ENCODE measurements at places on chromosomes 5 and 9. TPM values are rescaled to one million over a fixed set of nuclear protein-coding genes. Genes with fewer than 3 reads are reported as not detected.

KCTD16 gene
- 0.07 TPM for total RNA-seq

HAPLN1 gene
- total RNA-seq = not detected

SHISAL2B gene
- not detected for total RNA-seq

NR5A1 gene
- not detected for total RNA-seq

PCDHA3 gene
- total RNA-seq = 0.18 TPM

CBY3 gene
- total RNA-seq = 0.26 TPM

CDH6 gene
- total RNA-seq = 0.11 TPM

MAP1B gene
- total RNA-seq = 155 TPM

NR4A3 gene
- 0.07 TPM for total RNA-seq

SLC45A2 gene
- total RNA-seq = 0.13 TPM

GRCh38 chr9:77793849-77794248, 145.7 kb upstream of the GNA14 start:
- peak; percentile 19 for DNase-seq

DNA sequence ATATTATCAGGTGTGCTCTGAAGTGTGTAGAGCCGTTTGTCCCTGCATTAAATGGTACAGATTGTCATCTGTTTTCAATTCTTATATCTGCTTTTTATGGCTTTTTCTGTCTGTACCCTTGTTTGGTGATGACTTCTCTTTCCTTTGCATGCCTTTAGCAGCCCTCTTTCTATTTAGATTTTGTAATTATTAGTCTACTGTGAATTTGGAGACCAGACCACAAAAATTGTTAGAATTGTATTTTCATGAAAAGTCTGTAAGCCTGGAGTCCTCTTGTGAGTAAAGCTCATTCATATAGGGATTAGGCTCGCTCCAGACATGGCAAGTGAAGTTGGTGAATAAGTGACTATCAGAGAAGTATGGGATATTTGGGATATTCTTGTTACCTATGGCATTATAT, 41.7 kb downstream of the NFX1 start:
- no peak for DNase-seq

- no peak for DNase-seq
Observed at GRCh38 chr5:79666758-79667157, 22.9 kb upstream of the CMYA5 start.

DNA sequence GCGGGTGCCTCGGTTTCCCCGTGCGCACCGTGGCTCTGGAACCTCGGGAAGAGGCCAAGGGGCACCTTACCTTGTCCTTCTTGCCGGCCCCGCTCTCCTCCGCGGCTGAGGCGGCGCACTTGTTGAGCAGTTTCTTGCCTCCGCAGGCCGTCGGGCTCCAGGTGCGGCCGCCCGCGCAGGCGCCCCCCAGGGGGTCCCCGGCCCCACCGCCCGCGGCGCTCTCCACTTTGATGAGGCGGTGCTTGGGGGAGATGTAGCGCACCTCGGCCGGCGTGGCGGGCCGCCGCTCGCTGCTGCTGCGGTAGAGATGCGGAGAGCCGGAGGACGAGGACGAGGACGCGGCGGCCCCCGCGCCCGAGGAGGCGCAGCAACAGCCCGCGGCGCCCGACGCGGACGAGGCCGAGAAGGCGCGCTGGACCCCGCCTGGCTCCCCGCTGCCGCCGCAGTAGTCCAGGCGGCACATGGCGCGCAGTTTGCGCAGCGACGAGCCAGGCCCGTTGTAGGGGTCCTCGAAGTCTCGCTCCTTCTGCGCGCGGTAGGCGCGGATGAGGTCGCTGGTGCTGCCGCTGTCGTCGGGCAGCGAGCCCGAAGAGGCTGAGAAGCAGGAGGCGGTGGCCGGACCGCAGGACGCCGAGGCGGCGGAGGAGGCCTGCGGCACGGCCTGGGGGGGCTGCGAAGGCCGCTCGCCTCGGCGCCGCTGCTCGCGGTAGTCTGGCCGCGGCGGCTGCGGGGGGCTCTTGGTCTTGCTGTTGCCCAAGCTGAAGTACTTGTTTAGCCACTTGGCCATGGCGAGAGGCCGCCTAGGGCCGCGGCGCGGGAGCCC, 957 bp downstream of the SHB start:
- DNase-seq = no peak

- no peak for DNase-seq
Observed at GRCh38 chr9:6930827-6931226, 173.1 kb downstream of the KDM4C start.

DNA sequence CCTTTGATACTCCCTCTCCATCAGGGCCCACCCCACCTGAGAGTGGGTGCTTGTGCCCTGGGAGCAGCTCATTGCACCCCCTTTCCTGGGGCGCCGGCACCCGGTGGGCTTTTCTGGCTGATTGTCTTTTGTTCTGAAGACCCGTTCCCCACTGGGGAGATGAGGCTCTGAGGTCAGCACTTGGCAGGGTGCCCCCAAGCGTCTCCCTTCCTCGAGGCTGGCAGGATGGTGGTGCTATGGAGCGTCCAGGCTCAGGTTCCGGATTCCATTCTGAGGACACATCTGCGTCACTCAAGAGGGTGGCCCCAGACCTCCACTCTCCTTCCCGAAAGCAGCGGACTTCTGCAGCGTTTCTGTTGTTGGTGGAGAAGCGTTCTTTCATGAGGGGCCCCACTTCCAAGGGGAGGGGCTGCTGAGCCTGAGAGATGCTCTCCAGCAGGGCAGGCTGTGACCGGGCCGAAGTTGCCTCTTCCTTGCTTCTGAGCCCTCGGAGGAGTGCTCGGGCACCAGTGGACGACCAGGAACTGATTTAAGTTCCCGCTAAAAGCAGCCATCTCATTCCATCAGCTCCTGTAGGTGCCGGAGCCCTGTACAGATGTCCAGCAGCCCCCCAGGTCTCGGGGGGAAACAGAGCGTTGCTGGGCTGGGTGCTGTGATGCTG, 42.2 kb downstream of the COL5A1 start:
- DNase-seq = no peak

- no peak for DNase-seq
Observed at GRCh38 chr5:1155191-1156032, 43.5 kb upstream of the SLC12A7 start.

DNA sequence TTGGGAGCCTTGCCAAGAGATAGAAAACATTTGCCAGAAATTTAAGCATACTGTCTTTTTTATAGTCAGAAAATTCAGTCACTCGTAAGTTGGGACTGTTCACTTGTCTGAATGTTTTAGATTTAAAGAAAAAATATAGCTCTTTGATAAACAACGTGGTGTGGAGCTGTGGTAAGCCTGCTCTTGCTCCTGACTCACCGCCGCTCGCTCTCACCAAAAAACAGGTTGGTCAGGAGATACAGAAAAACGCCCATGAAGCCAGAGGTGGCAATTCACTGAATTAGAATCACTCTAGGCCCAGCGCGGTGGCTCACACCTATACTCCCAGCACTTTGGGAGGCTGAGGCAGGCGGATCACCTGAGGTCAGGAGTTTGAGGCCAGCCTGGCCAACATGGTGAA, 6.2 kb downstream of the LNPEP start:
- DNase-seq = no peak

GRCh38 chr9:135151757-135152613, 64.5 kb downstream of the OLFM1 start:
- no peak for DNase-seq

DNA sequence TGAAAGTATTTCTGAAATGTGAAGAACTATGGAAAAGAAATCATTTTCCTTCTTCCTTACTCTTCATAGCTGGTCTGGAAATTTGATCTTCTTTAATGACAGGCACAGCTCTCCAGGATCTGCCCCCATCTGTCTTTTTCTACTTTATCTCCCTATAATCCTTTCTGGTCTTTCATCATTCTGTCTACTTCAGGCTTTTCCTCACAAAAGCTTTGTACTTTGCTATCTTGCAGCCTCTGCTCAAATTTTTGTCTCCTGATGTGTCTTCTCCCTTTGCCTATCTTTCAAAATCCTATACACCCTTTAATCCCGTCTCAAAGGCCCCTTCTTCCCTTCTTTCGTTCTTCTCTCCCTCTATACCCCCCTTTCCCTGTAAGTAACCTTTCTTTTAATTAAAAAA, 114.9 kb upstream of the ATP10B start:
- no peak for DNase-seq

- DNase-seq = no peak
Observed at GRCh38 chr9:116979456-116979855, 292.4 kb downstream of the TRIM32 start.

- DNase-seq = no peak
Observed at GRCh38 chr5:77129391-77129990, 42.4 kb upstream of the ZBED3 start.

DNA sequence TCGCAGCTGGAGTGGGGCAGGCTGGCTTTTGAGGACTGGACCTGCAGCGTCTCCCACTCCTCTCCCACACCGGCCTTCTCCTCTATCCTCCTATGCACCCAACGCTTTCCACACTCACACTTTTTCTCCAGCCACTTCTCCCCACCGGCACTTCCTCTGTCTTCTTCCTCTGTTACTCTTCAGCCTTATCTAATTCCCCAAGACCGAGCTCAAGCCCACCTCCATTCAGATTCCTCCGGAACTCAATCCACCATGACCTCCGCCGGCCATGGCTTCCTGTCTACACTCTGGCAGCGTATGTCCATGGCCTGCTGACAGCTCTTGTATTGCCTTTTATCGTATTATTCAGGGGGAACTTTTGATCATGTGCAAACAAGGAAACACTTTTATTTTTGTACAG, 545 bp upstream of the OR2V1 start:
- no peak for DNase-seq

- DNase-seq = peak; percentile 27
Observed at GRCh38 chr5:172123269-172123692, 64.7 kb downstream of the STK10 start.

DNA sequence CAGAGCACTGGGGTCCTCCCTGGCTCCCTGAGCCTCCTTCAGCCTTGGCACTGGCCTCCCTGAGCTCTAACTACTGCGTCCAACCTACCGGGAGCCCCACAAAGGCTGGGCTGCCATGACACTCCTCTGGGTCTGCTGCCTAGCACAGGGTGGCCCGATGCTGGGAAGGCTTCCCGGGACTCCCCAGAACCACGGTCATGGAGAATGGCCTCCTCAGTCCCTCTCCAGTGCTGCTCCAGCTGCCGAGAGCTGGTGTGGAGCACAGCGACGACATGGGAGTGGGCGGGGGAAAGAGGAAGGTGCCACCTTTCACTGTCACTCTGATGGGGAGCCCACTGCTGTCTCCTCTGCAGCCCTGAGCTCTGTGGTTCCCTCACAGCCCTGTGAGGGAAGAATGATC, 61.5 kb upstream of the RNF130 start:
- no peak for DNase-seq

DNA sequence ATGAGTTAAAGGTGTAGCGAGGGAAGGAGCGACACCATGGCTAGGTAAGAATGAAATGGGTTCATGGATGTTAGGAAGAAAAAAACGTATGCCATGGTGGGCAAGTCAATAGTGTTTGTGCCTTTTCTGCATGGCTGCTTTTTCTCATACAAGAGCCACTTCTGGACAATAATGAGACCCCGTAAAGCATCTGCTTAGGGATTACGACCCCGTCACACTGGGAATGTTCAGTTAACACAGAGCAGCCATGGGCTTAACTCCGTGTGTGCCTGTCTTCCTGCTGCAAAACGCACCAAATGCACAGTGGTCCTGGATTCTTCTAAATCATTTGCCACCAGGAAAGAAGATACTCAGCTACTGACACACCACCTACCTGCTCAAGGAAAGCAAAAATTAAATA, 81.8 kb downstream of the NFIB start:
- no peak for DNase-seq

DNA sequence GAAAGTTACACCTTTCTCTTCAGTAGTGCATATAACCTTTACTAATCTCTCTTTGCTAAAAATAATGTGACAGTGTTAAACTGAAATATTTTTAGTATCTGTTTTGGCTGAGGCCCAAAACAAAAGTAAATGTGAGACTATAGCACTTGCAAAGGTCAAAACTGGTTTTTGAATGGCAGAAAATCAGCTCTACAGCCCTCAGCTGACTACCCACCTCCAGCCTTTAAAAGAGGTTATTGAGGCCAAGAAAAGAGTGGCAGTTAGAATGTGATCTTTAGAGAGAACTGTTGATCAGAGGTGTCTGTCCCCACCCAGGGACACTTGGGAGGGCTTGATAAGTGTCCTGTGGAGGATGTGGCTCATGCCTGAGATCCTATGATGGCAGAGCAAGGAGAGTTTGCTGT, 30.9 kb downstream of the PRKACG start:
- DNase-seq = no peak

DNA sequence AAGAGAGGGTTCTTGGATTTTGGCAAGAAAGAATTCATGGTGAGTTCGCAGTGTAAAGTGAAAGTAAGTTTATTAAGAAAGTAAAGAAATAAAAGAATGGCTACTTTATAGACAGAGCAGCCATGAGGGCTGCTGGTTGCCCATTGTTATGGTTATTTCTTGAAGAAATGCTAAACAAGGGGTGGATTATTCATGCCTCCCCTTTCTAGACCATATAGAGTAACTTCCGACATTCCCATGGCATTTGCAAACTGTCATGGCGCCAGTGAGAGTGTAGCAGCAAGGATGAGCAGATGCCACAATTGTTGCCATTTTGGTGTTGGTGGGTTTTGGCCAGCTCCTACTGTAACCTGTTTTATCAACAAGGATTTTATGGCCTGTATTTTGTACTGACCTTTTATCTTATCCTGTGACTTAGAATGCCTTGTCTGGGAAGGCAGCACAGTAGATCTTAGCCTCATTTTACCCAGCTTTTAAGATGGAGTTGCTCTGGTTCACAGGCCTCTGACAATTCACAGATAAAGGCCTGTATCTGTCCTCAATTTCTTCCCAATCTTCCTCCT, 1026.1 kb upstream of the DMAC1 start:
- DNase-seq = no peak

GRCh38 chr9:114503522-114504340, 1.5 kb downstream of the WHRN start:
- no peak for DNase-seq

DNA sequence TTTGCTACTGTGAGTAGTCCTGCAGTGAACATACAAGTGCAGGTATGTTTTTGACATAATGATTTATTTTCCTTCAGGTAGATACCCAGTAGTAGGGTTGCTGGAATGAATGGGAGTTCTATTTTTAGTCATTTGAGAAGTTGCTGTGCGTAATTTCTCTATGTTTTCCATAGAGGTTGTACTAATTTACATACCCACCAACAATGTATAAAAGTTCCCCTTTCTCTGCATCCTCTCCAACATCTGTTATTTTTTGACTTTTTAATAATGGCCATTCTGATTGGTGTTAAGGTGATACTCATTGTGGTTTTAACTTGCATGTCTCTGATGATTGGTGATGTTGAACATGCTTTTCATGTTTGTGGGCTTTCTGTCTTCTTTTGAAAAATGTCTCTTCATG, 64.7 kb upstream of the CTSL start:
- DNase-seq = no peak
